Right renal pelvis (tissue), 4 donors: ENCODE measurements at places on chromosomes 3 and 15. TPM values are rescaled to one million over a fixed set of nuclear protein-coding genes. Genes with fewer than 3 reads are reported as not detected.

Gene PDE12
- polyA plus RNA-seq = 13.4 TPM

Gene CCR3
- polyA plus RNA-seq = not detected

Gene FETUB
- polyA plus RNA-seq = not detected

Gene FGD5
- polyA plus RNA-seq = 24.2 TPM

Gene IL17RD
- polyA plus RNA-seq = 48.0 TPM

Gene KLHL40
- 0.03 TPM for polyA plus RNA-seq

Gene TMEM207
- 15.9 TPM for polyA plus RNA-seq

Gene STAC
- polyA plus RNA-seq = 10.2 TPM

Gene KY
- polyA plus RNA-seq = 1.8 TPM

Gene MST1R
- 1.5 TPM for polyA plus RNA-seq

Gene XCR1
- 0.06 TPM for polyA plus RNA-seq

Gene PAQR5
- polyA plus RNA-seq = 35.6 TPM

Gene TRH
- polyA plus RNA-seq = 0.30 TPM

DNA sequence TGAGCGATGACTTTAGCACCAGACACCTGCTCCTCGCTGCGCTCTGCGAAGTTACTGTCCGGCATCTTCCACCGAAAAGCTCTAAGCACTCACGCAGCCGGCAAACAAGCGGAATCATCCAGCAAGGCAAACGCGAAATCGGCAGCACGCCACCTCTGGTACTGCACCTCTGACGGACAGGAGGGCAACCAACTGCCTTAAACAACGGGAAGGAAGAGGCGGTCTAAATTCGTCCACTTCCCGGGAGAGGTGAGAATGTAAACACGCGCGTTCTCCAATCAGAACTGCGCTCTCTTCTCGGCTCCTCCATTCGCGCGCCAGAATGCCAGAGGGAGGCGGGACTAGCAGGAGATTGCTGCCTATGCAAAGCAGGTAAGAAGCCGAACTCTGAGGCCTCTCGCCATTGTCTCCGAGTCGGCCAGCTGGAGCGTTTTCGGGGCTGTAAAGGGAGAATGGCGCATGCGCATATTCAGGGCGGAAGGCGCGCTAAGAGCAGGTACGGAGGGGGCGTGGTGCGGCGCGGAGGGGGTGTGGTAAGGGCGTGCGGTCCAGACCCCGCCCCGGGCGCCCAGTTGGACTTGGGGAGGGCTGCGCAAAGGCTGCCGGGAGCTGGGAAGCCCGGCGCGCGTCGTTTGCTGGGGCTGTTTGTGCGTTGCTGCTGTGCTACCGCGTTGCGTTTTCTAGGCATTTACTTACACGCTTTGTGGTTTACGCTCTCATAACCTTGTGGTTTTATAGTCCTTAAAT is at the start of the genes BTD and HACL1:
Gene BTD, plus strand, starts transcription at position 347 of the 747 bp plus-strand sequence. CDS start 33,695 bp downstream, outside the sequence.
Gene HACL1, minus strand, starts transcription at position 171 of the 747 bp plus-strand sequence. Its CDS starts 106 bp downstream, at position 65.
- DNase-seq = peak; percentile 99

- DNase-seq = no peak
Measured at GRCh38 chr15:84402856-84403608, 167.5 kb downstream of the GOLGA6L4 start.

- DNase-seq = no peak
Measured at GRCh38 chr3:46285931-46286619, 43.8 kb downstream of the CCR3 start.

GRCh38 chr3:168239287-168239686 is 143.6 kb upstream of the GOLIM4 start:
- DNase-seq = no peak

DNA sequence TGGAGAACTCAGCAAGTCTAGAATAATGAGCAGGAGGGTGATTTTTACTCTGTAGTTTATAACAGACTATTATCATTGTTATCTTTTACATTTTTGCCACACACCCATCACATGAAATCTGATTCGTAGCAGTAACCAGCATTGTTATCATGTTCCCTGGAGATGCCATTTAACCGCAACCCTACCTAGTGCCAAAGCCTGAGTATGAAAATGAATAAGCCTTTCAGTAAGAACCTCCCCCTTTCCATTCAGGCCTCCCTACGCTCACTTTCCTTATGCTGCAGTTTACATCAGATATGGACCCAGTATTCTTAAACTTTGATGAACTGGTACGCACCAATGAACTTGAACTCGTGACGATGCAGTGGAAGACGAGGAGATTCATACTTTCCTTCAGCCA is 158.7 kb upstream of the SPRED1 start:
- DNase-seq = no peak

GRCh38 chr3:18044971-18045880 is 302.8 kb upstream of the TBC1D5 start:
- DNase-seq = no peak

GRCh38 chr3:149536429-149536828 is 61.9 kb downstream of the TM4SF4 start:
- no peak for DNase-seq

DNA sequence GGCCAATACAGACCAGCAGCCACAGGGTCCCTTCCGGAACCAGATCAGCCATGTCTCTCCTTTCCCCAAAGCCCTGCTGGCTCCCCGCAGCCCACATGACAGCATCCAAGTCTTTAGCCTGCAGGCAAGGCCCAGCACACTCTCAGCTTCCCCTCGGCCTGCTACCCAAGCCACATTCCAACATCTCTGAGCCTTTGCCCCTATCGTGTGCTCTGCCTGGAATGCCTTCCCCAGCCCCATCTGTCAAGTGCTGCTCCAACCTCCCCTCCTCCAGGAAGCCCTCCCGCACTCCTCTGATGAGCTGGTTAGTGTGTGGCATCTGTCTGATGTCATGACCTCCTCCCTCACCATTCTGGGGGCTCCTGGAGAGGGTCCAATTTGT is 8.5 kb downstream of the PLXND1 start:
- DNase-seq = no peak

DNA sequence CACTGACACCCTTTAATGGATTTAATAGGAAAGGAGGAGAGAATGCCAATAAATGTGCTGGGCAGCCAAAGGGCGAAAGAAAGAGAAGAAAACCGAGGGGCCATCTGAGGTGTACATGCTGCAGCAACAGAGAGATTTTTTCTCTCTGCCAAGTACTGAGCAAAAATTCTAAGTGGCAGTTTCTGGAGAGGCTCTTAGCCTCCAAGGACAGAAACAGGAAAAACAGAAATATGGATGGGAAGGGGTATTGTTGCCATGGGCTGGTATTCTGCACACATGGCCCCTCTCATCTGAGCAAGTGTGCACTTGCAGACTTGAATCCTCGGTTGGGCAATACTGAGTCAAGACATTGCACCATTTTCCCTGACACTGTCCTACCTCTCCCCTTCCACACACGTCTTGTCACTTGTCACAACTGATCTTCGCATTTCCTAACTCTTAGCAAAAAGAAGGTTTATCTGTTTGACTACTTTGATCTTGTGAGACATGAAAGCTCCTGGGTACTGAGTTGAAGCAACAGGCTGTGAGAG is 73.9 kb downstream of the PRICKLE2 start:
- no peak for DNase-seq

DNA sequence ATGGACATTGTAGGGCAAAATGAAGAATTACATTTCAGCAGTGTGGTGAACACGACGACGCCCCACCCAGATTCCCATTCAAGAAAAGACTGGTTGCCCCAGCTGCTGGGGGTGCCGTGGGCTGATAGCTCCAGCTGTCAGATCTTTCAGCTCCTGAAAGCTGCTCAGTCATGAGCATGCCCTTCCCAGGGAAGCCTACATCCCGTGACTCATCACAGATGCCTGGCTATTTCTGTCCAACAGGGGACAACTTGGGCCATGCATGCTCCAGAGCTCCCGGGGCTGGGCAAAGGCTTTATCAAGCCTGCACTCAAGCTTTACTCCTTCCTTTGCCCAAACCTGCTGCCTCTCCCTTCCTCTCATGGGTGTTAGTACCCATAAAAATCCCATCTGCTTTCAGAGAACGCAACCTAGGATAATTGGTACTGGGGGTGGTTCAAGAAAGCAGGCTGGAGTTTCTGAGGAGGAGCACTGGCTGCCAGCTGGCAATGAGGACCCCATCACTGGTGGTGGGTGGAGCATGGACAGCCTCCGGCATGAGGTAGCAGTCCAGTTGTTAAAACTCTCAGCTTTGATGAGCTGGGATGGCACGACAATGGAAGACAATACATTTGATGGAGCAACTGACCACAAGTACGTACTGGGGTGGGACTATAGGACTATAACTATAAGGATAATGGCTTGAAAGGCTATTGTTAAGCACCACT is 16.4 kb upstream of the ST8SIA2 start:
- no peak for DNase-seq

DNA sequence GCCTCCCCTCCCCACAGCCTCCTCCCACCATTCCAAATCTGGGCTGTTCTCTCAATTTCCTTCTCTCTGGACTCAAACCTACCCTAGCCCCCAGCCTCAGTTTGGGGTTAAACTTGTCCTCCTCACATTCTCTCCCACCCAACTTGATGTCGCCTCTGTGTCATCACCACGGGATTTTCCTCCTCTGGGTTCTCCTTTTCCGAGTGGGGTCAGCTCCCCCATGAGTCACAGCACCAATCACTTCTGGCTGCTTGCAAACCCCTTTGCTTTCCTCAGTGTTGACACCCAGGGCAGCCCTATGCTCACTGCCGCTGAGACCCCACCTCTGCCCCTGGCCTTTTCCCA is 451 bp downstream of the CCR5AS start:
- no peak for DNase-seq

DNA sequence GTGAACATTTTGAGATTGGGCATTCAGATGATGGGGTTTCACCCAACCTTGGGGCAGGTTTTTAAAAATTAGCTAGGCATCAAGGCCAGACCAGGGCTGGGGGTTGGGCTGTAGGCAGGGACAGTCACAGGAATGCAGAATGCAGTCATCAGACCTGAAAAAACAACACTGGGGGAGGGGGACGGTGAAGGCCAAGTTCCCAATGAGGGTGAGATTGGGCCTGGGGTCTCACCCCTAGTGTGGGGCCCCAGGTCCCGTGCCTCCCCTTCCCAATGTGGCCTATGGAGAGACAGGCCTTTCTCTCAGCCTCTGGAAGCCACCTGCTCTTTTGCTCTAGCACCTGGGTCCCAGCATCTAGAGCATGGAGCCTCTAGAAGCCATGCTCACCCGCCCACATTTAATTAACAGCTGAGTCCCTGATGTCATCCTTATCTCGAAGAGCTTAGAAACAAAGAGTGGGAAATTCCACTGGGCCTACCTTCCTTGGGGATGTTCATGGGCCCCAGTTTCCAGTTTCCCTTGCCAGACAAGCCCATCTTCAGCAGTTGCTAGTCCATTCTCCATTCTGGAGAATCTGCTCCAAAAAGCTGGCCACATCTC is 6.1 kb downstream of the RHO start:
- peak; percentile 33 for DNase-seq

DNA sequence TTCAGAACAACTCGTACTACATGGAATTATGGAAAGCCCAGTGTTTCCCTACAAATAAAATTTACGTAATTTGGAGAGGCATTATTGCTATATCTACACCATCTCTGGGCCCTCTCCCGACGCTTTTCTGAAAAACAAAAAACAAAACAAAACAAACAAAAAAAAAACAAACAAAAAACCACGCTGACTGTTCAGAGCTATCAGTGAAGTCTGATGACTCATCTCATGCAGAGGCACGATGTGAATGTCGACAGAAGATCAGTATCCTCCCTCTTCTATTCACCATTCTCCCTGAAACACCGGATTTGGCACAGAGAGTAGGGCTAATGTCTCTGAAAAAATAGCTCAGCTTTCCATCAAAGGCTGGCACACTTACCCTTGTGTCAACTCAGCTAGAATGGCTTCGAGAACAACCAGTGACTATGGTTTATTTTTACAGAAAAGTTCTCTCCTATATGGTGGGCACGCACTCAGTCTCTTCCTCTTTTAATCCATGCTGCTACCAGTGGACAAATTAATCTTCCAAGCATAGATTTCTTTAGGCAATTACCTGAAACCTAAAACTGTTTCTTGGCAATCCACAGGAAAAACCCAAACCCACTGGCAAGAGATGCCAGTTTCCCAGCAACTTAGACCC is 1.5 kb downstream of the CRBN start:
- DNase-seq = no peak

DNA sequence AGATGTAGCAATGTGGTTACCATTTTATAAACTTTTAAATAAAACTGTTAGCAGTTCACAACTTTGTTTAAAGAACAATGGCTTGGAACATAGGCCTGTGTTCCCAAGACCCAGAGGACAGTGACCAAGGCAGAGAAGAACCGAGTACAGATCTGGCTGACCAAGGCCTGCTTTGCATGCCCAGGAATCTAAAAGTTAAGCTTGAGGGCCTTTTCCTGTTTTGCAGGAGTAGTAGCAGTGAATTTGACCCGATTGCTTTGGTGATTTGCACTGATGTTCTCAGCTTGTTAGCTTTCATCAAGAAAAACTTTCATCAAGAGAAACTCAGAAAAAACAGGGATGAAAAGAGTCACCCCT is 9.9 kb downstream of the FILIP1L start:
- DNase-seq = no peak

GRCh38 chr15:40285554-40286011 is 2.7 kb upstream of the ANKRD63 start:
- no peak for DNase-seq

GRCh38 chr15:60889491-60889890 is 339.6 kb downstream of the RORA start:
- peak; percentile 28 for DNase-seq

- DNase-seq = no peak
Measured at GRCh38 chr3:147383617-147384016, 22.7 kb downstream of the ZIC4 start.

DNA sequence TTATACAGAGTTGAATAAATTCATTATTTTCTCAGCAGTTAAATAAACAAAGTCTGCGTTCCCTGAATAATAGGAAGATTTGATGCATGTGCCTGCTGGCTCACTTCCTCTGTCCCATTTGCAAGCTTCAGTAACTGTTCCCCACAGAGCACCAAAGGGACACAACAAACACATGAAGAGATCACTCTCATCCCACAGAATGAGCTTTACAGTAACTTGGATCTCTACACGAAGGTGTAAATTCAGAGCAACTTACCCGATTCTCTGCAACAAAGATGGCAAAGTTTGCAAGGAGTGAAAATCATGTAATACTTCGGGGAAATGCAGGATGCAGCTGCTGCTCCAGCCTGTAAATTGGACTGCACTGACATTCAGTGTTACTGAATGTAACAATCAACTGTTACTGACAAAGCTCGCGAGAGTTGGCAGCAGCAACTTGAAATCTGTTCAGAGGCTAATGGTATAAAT is at the start of gene BCHE:
Gene BCHE, minus strand, starts transcription at position 366 of the 468 bp plus-strand sequence. CDS start 6,390 bp downstream, outside the sequence.
- no peak for DNase-seq

DNA sequence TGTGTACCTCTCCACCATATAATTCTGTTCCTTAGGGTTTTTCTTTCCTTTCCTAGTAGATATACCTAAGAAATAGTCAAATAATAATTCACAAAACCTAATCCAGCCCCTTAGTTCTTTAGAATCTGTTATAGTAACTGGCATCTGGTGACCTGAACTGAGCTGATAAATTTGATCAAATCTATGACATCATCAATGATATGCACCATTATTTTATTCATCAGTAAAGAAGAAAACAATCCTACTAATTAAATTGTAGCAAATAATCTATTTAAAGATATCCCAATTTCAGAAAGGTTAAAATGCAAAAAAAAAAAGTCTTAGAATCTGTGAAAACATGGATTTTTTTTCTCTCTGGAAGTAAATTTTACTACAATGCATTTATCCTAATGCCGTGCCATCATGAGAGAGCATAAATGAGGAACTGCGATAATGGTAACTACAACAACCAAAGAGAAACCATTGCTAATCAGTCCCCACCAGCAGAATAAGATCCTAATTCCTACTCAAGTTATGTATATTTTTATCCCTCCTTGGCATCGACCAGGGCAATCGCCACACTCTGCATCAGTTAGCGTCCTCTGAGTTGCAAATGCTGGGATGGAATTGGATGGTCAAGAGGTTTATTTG is 6.6 kb upstream of the MNS1 start:
- DNase-seq = no peak

- DNase-seq = no peak
Measured at GRCh38 chr3:24025805-24026204, 80.7 kb downstream of the NR1D2 start.
